ENCODE measurements at places on chromosomes 5 and 9.

DNA sequence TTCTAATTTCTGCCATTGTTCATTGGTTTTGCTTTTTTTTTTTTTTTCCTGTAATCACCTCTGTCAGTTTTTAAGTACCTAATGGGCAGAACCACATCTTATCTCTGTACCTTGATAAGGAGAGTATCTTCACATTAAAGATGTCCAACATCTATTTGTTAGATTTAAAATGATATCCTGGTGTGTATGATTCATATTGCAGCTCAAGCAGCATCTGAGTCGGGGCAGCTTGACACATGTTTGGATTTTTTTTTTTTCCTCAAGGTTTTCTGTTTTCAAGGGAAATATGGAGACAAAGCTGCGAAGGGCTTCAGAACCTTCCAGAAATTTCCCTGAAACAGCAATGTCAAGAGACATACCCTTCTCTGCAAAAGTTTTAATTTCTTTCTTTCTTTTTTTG, 164.7 kb downstream of the DOCK2 start:
- no peak for DNase-seq

DNA sequence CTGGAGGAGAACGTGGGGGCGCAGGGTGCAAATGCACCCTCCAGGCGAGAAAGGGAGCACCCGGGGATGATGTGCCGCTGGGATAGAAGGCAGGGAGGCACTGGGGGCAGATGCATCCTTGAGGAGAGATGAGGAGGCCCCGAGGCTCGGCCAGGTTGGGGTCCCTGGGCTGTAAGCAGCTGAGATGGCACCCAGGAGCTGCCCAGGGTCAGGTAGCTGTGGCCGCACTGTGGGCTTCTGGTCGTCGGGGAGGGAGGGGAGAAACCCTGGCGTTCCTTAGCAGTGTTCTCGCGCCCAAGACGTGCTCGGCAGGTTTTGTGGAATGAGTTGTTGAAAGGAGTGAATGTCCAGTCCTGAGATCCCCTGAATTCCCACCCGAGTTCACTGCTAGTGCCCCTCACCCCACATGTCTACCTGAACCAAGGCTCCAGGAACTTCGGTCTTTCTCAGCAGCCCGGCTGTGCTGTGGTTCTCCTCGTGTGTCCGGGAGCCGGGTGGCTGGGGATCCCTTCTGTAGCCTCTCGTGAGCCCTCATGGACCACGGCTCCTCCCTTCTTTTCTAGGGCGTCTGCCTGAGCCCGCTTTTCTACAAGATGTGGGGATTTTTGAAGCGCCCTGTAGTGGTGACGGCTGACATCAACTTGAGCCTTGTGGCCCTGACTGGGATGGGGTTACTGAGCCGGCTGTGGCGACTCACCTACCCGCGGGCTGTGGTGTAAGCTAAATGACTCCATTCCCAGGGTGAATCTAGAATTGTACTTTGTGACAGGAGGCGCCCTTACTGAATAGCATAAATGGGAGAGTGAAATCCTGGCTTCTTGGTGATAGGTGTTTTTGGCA, 1.1 kb downstream of the POMT1 start:
- no peak for DNase-seq

GRCh38 chr5:81006947-81007636, 46.9 kb downstream of the RASGRF2 start:
- DNase-seq: peak; percentile 16

- DNase-seq: no peak
Measured at GRCh38 chr5:54637654-54638053, 120.1 kb downstream of the SNX18 start.

DNA sequence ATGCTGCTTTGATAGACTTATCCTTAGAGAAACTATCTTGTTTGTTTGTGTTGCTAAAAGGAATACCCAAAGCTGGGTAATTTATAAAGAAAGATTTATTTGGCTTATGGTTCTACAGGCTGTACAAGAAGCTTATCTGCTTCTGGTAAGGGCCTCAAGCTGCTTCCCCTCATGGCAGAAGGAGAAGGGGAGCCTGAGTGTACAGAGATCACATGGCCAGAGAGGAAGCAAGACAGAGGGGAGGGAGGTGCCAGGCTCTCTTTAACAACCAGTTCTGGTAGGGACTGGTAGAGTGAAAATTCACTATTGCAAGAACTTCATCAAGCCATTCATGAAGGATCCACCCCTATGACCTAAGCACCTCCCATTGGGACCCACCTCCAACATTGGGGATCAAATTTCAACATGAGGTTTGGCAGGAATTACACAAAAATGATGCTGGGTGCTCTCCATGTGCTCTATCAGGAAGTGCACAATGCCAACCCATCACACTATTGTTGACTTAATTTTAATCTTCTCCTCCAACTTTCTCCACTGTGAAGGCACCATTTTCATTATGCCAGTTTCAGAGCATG, 115.1 kb upstream of the SHB start:
- DNase-seq: no peak
